ENCODE measurements at places on chromosomes 3 and 15.

GRCh38 chr3:13705051-13705450, 156.1 kb downstream of the FBLN2 start:
- no peak for DNase-seq

- DNase-seq, result no peak
These were observed 5.8 kb upstream of the USP50 start for GRCh38 chr15:50552238-50552637.

DNA sequence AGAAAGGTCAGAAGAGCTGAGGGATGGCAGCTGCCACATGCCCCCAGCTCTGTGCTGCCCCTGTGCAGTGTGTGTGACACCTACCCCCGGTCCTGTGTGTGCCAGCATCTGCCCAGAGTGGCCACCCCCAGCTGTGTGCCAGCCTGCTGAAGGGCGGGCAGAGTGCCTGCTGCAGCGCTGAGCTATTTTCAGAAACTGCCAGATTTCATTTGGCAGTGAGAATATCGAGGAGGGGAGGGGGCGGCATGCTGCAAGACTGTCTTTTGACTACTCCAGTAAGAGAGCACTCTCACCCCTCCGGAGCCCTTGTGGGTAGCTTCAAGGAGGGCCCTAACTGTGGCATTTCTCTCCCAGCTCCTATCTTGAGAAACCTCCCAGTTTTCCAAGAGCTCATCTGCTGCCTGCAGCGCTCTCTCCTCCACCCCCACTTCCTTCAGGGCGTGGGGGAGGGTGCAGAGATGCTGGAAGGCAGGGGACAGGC, 25.2 kb upstream of the DOCK3 start:
- peak; percentile 22 for DNase-seq

GRCh38 chr15:22944651-22945050, 35.5 kb downstream of the CYFIP1 start:
- no peak for DNase-seq

- DNase-seq, result peak; percentile 17
These were observed 7.1 kb downstream of the ELL3 start for GRCh38 chr15:43769584-43770228.

DNA sequence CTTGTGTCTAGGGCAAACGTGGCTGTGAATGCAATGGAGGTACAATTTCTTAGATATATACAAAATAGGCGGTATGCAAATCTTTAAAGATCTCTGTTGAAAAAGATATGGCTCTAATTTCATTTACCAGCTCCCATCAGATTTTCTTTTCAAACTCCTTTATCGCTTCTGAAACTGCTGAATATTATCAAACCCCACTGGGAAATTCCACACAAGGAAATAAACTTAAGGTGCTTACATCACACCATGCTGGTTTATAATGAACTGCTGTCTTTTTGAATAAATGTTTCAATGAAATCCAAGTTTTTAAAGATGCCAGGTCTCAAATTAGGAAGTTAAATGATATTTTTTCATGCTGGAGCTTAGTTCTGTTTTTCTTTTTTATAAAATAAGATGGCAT, 102.5 kb upstream of the ICE2 start:
- DNase-seq, result no peak

- DNase-seq, result no peak
These were observed 848.6 kb downstream of the ROBO1 start for GRCh38 chr3:78919021-78919755.

GRCh38 chr15:100835636-100836035, 44.0 kb upstream of the ALDH1A3 start:
- no peak for DNase-seq
